CD4-positive, alpha-beta T cell (primary cell): ENCODE measurements at places on chromosomes 3 and 15.

GRCh38 chr3:10173095-10173925 is 8.6 kb downstream of the IRAK2 start:
- DNase-seq: no peak

GRCh38 chr3:112472691-112473090 is 26.6 kb downstream of the BTLA start:
- DNase-seq: no peak

- no peak for DNase-seq
These were observed 21.2 kb upstream of the GRIP2 start for GRCh38 chr3:14561051-14561960.

- no peak for DNase-seq
These were observed 169.0 kb downstream of the TBC1D5 start for GRCh38 chr3:17573396-17573795.

DNA sequence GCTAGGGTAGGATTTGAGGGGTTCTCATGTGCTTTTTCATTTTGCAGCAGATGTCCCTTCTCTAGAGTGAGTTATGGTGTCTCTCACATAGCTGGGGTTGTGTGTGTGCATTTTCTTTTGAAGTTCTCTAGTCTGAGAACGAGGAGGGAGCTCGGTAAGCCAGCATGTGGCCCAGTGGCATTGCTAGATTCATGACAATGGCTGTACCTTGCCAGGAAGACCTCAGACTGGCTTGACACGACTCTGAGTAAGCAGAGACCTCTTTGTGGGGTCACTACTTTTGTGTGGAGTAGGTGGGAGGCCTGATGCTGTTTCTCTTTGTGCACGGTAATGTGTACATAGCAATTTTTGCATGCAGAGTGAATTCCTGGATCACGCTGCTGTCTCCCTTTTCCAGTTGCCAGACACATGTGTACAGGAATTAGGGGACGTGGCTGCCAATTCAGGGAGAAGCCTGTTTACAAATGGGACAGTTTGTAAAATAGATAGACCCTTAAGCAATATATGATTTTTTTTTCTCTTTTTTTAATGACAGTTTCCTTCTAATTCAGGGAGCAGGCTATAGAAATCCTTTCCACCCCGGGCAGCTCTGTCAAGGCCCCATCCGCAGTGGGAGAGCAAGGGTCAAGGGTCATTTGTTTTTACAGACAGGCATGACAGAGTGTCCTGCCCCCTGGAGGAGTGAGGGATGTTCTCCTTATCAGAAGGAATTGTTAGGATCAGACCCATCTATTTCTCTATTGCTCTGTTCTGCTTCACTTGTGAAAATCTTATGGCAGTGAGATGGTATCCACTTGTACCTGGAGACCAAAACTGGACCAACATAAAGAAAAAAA is 4.6 kb downstream of the CACNA1D start:
- DNase-seq: no peak

DNA sequence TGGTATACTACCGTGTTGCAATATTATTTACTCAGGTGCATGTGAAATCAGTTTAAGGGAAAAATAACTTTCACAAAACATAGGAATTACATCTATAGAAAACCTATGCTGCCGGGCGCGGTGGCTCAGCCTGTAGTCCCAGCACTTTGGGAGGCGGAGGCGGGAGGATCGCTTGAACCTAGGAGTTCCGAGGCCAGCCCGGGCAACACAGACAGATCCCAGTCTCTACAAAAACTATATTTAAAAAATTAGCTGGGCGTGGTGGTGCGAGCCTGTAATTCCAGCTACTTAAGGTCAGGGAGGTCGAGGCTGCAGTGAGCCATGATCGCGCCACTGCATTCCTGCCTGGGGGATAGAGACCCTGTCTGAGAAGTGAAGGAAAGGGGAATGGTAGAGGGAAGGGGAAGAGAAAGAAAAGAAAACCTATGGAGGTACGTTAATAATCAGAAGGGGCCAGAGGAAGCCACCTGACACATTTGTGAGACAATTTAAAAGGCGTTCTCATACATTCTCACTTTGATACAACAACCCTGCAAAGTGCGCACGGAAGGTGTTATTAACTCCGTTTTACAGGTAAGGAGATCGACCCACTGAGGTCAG is 456 bp upstream of the TMEM62 start:
- no peak for DNase-seq

- no peak for DNase-seq
These were observed 12.4 kb upstream of the NFKBIZ start for GRCh38 chr3:101836652-101837598.

- no peak for DNase-seq
These were observed 1251.4 kb downstream of the ROBO1 start for GRCh38 chr3:78516437-78516836.

DNA sequence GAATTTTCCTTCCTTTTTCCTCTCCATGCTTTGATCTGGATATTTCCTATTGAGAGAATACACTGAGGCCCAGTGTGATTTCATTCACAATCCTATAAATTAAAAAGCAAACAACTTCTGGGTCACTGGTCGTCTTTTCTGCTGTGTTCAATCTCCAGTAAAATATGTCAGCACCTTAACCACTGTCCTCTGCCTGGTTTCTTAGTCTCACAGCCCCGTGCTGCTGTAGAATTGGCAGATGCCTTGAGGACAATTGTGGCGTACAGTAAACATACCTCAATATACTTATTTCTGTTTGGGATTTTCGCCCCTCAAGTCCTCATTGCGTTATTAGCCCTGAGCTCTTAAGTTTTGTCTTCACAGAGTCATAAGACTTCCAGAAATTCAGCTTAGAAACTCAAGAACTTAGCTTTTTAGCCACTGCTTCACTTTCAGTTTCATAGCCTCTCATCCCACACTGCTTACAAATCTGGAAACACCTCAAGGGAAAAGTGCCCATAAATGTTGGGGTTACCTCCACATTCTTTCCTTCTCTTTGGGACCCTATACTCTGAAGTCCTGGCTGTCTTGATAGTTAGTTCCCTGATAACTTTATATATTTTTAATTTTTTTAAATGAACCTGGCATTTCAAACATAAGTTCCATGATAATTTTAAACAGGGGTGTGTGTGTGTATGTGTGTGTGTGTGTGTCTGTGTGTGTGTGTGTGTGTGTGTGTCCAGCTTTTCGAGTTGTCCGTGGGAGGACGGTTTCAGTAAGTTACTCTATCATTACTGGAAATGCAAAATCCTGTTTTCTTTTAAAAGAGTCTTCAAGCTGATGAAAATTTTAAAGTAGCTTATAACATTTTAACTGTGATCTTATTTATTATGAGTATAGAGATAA is 238.4 kb upstream of the CTDSPL start:
- DNase-seq: no peak

GRCh38 chr3:17195856-17196604 is 311.3 kb downstream of the PLCL2 start:
- no peak for DNase-seq

- no peak for DNase-seq
These were observed 133.2 kb upstream of the COL8A1 start for GRCh38 chr3:99505200-99505599.

- no peak for DNase-seq
These were observed 47.4 kb upstream of the CGNL1 start for GRCh38 chr15:57328897-57329296.

GRCh38 chr3:59299561-59299960 is 249.7 kb upstream of the CFAP20DC start:
- DNase-seq: no peak

DNA sequence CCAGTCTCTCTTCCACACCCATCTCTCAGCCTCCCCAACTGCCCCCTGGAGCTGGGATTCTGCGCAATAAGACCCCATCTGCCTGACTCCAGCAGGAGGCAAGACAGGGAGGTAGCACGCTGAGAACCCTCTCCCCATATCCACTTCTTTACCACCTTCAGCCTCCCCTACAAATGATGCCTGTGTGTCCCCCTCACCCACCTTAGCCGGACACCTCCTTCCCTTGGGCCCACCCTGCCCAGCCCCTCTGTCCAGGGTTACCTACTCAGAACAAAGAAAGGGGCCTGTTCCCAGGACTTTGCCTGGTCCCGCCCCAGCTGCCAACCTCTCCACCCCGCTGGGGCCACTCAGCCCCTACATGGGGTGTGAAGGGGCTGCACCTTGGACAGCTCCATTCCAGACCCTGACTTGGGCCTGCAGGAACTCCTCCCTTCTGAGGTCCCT is 40.8 kb upstream of the ATP2B2 start:
- DNase-seq: no peak

- DNase-seq: no peak
These were observed 475 bp downstream of the SPSB4 start for GRCh38 chr3:141051443-141052200.

GRCh38 chr3:11735638-11736037 is 91.9 kb upstream of the VGLL4 start:
- no peak for DNase-seq

- DNase-seq: no peak
These were observed 55.2 kb downstream of the TIPARP start for GRCh38 chr3:156729460-156730179.

- no peak for DNase-seq
These were observed 168.6 kb downstream of the APBA2 start for GRCh38 chr15:29054171-29055045.
